ENCODE measurements at places on chromosomes 11 and 22.

DNA sequence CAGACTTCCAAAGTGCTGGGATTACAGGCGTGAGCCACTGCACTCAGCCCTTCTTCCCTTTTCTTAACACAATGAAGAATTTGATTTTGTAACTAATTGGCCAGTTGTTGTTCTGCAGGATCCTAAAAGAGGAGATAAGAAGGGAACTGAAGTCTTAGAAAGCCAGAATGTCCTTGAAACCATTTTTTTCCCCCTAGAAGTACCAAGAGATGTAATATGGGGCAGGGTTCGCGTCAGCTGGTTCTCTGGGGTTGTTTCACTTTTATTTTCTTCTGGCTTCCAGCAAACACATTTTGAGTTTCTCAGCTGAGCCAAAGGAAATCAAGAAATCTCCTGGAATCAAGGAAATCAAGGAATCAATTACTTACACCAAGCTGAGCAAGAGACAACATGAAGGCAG, 7.6 kb upstream of the NUCB2 start:
- no peak for DNase-seq

DNA sequence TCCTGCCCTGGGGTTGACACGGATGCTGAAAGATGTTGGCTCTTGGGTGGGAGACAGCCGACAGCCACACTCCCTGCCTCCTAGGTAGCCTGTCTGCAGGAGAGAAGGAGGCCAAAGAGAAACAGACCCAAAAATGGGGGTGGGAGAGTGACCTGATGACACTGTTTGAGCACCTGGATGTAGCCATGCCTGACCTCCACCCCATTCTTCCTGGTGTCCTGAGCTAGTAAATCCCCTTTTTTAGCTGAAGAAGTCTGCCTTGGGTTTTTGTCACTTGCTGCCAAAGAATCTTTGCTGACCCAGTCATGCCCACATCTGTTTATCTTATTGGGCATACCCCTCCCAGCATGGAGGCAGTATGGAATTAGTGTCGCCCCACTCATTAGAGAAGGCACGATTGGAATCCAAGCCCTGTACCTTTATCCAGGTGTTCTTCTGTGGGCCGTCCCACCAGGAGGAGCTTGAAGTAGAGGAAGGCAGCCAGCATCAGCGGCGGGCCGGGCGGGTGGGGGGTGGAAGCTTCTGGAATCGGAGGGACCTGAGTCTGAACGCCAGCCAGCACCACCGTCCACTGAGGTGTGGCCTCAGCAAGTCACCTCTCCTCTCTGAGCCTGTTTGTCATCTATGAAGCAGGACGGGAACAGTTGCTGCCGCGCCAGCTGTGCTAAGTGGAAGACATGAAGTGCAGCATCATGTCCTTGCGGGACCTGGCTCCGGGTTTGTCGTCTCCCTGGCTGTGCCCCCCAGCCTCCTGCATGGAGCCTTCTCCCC, 37.8 kb downstream of the IGHMBP2 start:
- DNase-seq = no peak

DNA sequence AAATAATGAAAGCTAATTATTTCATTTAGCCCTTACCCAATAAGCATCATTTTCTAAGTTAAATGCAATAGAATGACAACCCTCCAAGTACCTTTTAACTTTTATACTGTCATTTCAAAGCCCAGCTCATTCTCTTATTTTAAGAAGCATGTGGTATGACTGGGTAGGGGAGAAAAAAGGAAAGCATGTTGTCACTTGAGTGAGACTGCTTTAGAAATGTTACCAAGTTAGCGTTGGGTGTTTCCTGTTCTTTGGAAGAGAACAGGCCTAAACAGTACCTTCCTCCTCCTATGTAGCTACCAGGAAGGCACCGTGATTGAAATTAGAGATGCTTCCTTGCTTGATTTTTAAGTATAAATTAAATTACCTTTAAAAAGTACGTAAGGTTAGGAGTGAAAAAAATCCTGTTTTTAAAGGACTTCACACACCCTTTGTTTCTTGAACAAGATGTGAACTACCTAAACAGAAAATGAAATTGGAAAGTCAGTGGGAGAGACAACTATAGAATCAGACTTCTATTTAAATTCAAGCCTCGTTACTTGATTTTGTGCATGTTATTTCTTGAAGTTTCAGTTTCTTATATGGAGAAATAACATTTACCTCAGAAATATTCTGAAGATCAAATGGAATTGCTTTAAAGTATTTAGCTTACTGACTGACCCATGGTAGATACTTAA, 741 bp upstream of the CNTF start:
- DNase-seq = no peak

DNA sequence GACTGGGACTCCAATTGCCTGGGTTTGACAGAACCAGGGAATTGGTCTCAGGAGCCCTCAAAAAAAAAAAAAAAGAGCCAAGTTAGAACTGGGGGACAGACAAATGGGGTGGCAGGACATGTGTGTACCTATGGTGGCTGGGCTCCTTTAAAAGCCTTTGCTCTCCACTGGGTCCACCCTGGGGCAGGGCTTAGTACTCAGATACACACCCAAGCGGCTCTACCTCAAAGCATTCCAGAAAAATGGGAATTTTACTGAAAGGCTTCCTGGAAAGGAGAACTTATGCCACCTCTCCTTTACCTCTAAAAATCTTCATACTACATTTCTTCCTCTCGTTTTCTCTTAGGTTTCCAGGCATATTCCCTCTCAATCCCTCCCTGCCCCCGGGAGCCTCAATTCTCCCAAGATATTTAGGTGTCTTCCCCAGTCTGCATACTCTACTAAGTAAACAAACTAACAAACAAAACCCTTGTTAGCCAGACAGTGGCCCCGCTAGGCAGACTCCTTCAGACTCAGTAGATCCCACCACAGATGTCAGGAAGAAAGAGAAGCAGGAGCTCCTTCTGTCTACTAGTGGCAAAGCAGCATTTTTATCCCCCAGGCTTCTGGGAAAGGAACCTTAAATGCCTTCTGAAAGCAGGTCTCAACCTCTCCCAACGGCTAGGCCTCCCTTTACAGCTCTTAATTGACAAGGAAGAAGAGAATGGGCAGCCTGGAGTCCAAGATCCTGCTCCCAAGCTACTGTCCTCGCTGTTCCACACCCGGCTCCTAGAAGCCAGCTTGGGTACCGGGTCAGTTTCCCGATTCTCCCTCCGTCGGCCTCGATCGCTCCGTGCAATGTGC, 653 bp downstream of the PCSK7 start:
- no peak for DNase-seq

- DNase-seq = no peak
Measured at GRCh38 chr22:26168939-26169314, 335 bp upstream of the SEZ6L start.

DNA sequence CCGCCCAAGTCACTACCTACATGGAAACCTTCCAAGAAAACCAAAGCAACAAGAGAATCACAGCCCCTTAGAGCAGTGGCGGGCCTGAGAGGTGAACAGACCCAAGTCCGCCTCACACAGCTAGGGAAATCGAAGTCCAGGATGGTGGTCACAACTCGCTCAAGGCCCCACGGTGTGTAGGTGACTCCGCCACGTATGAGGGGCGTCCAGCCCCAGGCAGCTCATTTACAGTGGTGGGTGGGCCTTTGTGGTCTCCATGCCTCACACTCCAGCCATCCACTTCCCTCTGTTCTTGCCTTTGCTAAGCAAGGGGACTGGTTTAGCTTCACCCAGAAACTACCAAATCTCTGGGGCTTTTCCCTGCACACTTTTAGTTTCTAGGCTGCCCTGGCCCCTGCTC, 9.7 kb upstream of the TCF20 start:
- no peak for DNase-seq

GRCh38 chr11:94740083-94741021, 27.8 kb upstream of the AMOTL1 start:
- no peak for DNase-seq

GRCh38 chr11:30594646-30595411, 8.7 kb upstream of the MPPED2 start:
- DNase-seq = no peak

DNA sequence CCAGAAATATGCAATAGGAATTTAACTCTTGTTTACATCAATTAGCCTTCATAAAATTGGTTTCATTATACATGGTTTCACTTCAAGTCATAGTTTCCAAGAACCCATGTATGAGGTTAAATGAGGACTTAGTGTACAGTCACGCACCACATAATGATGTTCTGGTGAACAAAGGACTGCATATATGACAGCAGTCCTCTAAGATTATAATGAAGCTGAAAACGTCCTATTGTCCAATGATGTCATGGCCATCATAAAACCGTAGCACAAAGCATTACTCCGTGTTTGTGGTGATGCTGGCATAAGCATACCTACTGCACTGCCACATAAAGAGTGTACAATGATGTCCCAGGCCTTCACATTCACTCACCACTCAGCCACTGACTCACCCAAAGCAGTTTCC, 31.1 kb downstream of the SMCO4 start:
- DNase-seq = no peak

- DNase-seq = no peak
Measured at GRCh38 chr11:45926001-45926401, 3.5 kb downstream of the LARGE2 start.

GRCh38 chr11:92698742-92699141, 270.7 kb upstream of the MTNR1B start:
- DNase-seq = no peak

GRCh38 chr11:17014321-17014832, at the start of gene PLEKHA7:
Gene PLEKHA7, minus strand, starts transcription at chr11:17014414. Its CDS starts 13 bp downstream, at chr11:17014401.
- no peak for DNase-seq

DNA sequence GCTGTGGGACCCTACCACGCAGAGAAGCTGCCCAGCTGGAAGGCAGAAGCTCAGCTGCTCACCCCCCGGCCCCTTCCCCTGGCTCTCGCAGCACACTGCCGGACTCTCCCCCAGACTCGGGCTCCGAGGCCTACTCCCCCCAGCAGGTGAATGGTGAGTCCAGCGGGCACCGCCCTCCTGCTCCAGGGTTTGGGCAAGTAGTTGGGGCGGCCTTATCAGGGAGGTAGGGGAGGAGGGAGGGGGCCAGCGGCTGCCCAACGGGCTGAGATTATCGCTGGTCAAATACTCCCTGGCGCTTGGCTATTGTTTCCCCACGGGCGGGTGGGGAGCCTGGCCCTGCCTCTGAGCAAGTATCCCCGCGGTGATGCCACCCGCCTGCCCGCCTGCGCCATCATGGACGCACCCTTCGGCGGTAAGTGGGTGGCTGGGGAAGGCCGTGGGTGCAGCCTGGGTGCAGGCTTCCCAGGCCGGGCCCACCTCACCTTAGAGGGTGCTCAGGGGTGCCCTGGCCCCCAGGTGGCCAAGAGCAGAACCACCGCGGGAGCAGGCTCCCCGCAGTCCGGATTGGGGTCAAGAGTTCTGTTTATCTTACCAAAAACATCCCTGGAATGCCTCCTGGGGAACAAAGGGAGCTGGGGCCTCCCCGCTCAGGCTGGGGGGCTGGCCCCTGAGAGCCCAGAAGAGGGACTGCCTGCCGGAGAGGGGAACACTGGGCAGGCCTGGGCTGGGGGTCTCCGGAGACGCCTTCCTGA, 16.9 kb downstream of the MYRF start:
- no peak for DNase-seq

- no peak for DNase-seq
Measured at GRCh38 chr11:84549217-84549616, 1077.9 kb downstream of the DLG2 start.

DNA sequence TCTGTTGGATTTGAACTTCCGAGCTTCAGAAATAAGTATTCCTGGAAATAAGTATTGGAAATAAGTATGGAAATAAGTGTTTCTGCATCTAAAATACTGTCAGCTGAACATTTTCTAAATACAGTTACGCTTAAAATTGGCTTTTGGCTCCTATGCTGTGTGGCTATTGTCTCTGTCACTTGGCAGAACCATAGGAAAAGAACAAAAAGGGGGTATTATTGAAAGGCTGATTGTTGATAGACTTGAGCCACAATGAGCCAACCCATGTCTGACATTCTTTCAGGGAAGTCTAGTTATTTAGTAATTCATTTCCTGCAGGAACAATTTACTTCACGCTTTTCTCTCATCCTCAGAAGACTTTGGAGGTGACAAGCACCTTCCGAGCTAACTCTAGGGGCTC, 32.5 kb upstream of the LARGE1 start:
- DNase-seq = no peak

GRCh38 chr11:111541254-111542061, 938 bp downstream of the LAYN start:
- no peak for DNase-seq

GRCh38 chr11:113202431-113202830, 112.0 kb upstream of the TTC12 start:
- DNase-seq = no peak

- no peak for DNase-seq
Measured at GRCh38 chr11:71238941-71239340, 13.4 kb downstream of the SHANK2 start.

DNA sequence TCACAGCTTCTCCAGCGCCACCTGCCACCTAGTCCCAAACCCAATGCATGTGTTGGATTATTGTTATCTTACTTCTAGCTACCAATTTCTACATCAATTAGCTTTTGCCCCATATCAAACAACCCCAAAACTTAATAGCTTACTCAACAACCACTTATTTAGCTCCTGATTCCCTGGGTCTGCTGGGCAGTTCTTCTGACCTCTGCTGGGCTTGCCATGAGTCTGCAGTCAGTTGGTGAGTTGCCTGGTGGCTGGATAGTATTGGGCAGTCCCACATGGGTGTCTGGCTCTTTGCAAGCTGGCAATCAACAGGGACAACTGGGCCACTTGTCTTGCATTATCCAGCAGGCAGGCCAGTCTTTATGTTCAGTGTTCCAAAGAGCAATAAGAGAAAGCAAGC, 13.6 kb upstream of the MS4A15 start:
- no peak for DNase-seq

DNA sequence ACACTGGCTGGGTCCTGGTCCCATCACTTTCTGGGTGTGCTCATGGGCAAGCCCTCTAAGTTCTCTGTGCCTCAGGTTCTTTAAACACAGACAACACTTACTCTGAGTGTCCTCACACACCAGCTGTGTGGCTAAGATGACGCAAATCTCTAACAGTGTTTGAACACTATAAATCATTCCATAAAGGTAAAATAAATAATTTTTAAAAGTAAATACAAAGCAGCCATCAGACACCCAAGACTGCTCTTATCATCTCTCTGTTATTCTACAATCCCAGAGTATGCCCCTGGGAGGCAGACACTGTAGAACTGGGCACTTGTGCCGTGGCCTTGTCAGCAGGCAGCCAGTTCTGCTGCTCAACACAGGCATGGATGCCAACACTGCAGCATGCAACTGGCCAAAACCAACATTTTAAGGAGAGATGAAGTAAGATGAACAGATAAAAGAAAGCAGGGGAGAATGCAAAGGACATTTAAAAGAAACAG, 56.8 kb downstream of the RPL27A start:
- no peak for DNase-seq

- no peak for DNase-seq
Measured at GRCh38 chr22:44402196-44403111, 89.7 kb upstream of the SHISAL1 start.

Measured in stimulated activated CD8-positive, alpha-beta memory T cell treated with anti-CD3 and anti-CD28 coated beads, Interleukin-15, amount 100 ng/mL, for 1 hour (primary cell).